ENCODE measurements at places on chromosomes 4 and X.

DNA sequence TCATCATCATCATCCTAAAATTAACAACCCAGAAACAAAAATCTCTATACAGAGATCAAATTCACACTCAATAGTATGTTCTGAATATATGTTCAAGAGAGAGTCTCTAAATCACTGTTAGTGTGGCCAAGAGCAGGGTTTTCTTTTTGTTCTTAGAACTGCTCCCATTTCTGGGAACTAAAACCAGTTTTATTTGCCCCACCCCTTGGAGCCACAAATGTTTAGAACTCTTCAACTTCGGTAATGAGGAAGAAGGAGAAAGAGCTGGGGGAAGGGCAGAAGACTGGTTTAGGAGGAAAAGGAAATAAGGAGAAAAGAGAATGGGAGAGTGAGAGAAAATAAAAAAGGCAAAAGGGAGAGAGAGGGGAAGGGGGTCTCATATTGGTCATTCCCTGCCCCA lies 32.3 kb downstream of the CYBB start:
- DNase-seq = no peak

- DNase-seq = no peak
Measured at GRCh38 chrX:124240422-124240821, 92.0 kb upstream of the TEX13D start.

- DNase-seq = no peak
Measured at GRCh38 chr4:76007089-76007862, at the start of gene CXCL9. TSS of gene CXCL9 (minus strand) at chr4:76007509. CDS start at chr4:76007449, 60 bp downstream.

- no peak for DNase-seq
Measured at GRCh38 chr4:4339504-4340085, 47.3 kb upstream of the NSG1 start.

DNA sequence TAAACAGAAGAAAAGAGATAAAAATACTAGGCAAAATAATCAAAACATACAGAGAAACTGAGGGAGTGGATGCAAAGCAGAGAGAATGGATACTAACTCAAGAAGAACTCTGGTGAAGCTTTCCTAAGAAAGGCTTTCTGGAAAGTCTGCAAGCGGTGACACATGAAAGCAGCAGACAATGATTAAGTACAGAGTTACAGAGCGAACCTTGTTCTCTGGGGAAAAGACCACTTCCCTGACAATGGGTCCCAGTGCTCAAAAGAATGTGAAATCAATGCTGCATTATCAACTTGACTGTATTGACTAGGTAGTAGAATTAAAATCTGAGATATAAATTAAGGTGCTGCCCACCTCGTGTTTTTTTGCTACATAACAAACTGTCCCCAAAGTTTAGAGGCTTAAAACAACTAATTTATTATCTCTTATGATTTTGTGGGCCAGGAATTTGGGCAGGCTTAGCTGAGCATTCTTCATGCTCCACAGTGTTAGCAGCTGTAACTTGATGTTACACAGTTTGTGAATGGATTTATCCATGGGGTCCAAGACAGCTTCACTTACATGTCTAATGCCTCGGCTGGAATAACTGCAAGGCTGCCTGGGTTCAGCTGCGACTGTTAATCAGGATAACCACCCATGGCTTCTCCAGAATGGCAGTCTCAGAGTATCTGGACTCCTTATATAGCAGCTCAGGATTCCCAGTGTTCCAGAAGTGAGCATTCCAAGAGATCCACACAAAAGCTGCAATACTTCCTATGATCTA lies 106.9 kb upstream of the INPP4B start:
- DNase-seq = no peak
